GM10248 (cell line): ENCODE measurements at places on chromosomes 1 and 21.
A peak's percentile ranks its signal among the peaks of the same experiment; 100 is the strongest.

DNA sequence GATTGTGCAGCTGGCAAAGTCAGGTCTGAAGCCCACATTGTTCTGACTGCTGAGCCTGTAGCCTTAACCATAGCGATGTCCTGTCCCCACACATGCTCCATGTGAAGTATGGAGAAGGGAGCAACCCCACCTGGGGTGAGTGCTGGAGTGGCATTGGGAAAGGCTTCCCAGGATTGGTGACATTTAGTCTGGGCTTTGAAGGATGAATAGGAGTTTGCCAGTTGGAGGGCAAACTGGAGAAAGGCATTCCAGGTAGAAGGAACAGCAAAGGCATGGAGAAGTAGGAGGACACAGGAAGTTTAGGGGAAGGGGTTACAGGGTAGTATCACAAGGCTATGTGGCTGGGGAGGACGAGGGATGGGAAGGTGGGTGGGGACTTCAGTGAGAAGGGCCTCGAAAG lies 7.3 kb upstream of the LDLRAP1 start:
- no peak for DNase-seq

DNA sequence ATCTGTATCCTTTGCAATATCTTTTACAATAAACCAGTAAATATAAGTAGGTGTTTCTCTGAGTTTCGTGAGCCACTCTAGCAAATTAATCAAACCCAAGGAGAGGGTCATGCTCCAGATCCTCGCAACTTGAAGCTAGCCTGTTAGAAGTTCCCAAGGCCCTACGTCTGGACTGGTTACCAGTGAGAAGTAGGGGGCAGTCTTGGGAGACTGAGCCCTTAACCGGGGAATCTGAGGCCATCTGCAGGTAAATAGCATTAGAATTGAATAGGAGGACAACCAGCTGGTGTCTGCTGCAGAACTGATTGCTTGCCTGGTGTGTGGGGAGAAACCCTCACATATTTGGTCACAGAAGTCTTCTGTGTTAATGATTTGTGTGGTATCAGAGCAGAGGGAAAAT lies 190.5 kb downstream of the RYR2 start:
- DNase-seq = no peak

DNA sequence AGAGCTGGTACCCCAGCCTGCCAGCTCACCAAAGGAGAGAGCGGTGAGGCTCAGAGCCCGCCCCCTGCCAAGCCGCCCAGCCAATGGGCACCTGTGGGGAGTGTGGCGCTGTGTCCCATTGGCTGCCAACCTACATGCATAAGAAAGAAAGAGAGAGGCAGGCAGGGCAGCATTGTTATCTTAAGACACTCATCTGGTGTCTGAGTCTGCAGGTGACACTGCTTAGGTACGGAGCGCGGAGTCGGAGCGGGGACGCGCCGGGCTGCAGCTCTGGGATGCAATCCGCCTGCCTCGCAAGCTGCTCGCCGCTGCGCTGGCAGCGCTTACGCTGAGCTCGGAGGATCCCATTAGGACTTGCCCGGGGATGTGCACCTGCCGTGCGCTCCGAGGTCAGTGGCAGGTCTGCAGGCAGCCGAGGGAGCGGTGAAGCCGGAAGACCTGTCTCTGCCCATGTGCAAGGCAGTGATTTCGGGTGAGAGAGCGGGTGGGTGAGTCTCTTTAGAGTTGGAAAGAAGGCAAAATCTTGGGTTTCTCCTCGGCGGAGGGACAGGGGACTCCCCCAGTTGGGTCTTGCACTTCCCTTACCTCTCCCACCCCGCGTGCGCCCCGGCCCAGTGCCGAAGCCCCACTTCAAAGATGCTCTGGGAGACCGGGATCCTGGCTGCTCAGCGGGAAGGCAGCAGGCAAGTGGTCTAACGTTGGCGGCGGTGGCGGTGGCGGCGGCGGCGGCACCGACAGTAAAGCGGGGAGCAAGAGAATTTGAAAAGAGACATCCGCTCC lies at the start of gene BRINP2:
BRINP2 (plus strand) TSS at position 203 of the 780 bp plus-strand sequence. CDS start 58,919 bp downstream, outside the sequence.
- DNase-seq = no peak

GRCh38 chr1:100458661-100459357 lies 79.1 kb upstream of the GPR88 start:
- DNase-seq = no peak

DNA sequence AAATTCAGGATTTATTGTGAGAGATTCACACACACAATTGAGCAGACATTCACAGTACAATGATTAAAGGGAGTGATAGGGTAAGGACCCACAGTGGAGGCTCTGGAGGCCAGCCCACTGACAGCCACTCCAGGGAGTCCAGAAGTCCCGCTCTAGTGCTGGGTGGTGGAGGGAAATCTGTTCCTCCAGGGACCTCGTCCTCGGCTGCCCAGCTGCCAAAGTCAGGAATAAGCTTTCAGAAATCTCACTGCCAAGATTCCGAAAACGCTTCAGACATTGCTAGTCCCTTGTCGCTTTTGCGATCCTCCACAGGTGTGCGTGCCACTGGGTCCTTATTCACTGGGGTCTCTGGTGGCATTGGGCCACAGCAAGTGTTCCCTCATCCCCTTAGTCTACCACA lies 2.3 kb downstream of the MX1 start:
- no peak for DNase-seq

GRCh38 chr21:41197582-41197981 lies 29.6 kb downstream of the BACE2 start:
- no peak for DNase-seq

DNA sequence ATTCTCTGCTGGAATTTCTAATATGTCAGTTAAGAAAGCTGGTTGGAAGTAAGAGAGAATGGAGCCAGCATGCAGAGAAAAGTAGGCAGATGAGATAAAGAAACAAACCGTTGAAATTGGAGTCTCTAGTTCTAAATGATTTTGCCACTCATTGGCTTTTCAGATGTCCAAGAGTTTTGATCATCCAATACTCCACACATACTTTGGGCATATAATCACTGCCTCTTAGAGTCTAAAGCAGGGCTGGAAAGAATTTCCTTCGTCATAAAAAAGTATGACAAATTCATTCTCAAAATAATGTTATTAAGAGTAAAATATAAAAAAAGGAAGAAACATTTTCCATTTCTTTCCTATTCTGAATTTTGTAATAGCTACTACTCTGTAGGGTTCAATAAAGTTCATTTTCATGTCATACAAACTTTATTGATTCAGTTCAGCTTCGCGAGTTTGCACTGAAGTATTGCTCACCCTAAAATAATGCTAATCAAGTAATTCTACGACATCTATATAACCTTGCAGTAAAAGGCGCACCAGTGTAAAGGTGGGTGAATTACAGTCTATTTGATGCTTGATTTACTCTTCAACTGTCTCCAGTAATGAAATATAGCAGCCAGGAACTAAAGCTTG lies 1556.6 kb downstream of the NCAM2 start:
- DNase-seq = no peak

DNA sequence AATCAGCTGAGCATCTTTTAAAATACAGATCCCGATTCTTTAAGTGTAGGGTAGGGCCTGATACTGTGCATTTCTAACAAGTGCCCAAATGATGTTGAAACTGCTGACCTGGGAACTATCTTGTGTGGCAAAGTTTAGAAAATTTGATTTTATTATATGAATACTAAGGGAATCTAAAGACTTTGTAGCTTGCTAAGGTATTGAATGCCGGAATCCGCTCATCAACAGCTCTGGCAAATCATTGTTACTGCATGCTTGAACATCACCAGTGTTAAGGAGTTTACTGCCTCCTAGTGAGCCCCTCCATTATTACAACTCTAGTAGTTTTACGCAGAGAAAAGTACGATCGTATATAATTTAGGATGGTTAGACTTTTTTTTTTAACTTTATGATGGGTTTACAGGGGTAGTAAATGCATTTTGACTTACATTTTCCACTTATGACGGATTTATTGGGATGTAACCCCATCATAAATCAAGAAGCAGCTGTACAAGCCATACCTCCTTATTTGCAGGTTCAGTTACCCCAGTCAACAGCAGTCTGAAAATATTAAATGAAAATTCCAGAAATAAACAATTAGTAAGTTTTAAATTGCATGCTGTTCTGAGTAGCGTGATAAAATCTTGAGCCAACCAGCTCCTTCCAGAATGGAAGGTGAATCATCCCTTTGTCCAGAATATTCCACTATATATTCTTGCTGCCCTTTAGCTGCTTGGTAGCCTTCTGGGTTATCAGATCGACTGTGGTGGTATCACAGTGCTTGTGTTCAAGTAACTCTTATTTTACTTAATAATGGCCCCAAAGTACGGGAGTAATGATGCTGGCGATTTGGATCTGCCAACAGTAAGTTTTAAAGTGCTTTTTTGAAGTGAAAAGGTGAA lies 892 bp downstream of the TYW3 start:
- peak; percentile 53 for DNase-seq

DNA sequence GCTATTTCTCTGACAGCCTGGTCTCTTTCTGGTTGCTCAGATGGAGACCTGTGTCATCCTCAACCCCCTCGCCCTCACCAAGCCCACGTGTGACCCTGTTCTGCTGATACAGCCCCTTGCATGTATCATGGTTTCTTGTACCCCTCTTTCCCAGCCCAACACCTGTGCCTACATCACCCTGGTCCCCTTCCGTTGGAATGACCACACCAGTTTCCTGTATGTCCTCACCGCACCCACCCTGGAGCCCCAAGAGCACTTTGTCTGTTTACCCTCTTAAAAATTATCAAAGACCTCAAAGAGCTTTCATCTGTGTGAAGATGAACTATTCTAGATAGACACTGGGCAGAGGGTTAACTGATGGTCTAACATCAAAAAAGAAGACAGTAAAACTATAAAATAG lies 179.5 kb downstream of the GALNT2 start:
- no peak for DNase-seq

GRCh38 chr21:45464309-45464708 lies 59.3 kb downstream of the COL18A1 start:
- DNase-seq = no peak

DNA sequence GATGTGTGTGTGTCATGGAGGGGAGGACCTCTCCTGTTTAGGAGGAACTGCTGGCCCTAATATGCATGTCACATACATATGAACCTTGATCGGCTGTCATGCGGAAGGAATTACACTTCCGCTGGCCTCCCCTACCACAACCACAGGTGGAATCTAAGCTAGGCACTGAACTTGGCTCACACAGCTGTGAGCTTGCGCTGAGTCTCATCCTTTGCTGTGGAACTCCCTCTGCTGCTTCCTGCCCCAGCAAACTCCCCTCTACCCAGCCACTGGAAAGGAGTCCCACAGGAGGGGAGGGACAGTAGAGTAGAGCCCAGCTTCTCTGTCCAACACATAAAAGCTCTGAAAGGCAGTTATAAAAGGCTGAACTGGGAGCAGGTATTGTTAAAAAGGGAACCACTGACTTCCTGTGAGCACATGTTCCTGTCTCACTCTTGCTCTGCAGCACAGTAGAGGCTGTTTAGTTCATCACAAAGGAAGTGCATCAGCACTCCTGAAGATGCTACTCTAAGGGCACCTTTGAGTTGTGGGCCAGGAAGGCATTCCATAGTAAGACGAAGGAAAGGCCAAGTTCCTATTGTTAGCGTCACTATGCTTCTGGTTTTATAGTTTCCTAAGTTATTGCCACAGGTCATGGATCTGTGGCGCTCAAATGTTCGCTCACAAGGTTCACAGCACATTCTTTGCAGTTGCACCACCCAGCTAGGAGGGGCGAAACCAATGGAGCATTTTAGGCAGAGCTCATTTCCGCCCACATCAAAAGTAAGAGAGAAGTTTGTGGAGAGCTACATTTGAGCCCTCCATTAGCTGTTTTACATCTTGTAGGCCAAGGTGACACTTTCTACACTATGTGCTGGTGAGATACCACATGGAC lies 17.7 kb upstream of the PTPRC start:
- peak; percentile 27 for DNase-seq
